Regular cardiac myocyte (primary cell): ENCODE measurements at places on chromosomes 2 and 18. TPM values are rescaled to one million over a fixed set of nuclear protein-coding genes. Genes with fewer than 3 reads are reported as not detected.

The C2orf66 gene
- total RNA-seq, result under 0.01 TPM in 1 of 2 replicates, not detected in the other

The UGT1A10 gene
- total RNA-seq, result not detected in 2 replicates

The ARHGAP28 gene
- 0.77 and 5.4 TPM in 2 replicates for total RNA-seq

The DYNAP gene
- total RNA-seq, result not detected in 2 replicates

The KDSR gene
- 32.8 and 37.2 TPM in 2 replicates for total RNA-seq

The SALL3 gene
- total RNA-seq, result under 0.01 and 0.19 TPM in 2 replicates

The TMEM169 gene
- 0.19 and 0.28 TPM in 2 replicates for total RNA-seq

The RPRM gene
- not detected in 2 replicates for total RNA-seq

The PPP1R1C gene
- 0.77 and 1.1 TPM in 2 replicates for total RNA-seq

The AGXT gene
- total RNA-seq, result not detected in 2 replicates

The GAD1 gene
- under 0.01 and 0.19 TPM in 2 replicates for total RNA-seq

The VWC2L gene
- not detected in 2 replicates for total RNA-seq
